ENCODE measurements at places on chromosomes 2 and 18.
A peak's percentile ranks its signal among the peaks of the same experiment; 100 is the strongest.

GRCh38 chr2:240333985-240334384, 101.5 kb upstream of the GPC1 start:
- DNase-seq: no peak

DNA sequence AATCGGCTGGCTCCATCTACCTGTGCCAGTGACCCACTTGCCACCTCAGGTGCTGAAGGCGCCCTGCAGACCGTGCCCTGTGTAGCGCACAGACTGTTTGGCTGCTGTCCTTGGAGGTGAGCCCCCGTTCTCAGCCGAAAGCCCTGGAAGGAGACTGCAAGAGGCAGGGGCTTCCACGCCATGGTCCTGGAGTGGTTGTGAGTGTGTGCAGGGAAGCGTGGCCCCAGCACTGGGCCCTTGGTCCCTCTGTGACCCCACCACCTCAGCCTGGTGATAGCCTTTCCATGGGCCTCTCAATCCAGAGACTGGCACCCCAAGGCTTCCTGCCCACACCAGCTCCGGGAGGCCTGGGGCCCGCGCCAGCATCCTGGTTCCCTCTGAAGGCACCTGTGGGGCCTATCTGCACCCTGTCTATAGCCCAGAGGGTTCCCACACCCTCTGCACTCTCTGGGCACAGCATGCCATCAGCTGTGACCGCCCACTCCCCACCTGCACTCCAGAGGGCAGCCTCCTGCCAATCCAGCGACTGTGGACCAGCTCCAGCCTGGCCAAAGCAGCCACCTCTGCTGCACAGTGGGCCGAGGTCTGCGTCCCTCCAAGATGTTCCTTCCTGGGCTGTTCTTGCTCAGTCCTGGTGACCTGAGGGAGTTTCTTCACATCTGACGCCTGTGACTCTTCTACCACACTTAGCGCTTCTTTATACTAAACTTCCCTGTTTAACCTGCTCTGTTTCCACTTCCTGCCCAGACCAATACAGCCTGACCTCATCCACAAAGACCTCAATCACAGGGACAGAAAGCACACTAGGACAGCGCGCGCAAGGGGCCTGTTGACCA, 109.5 kb downstream of the EIPR1 start:
- no peak for DNase-seq

DNA sequence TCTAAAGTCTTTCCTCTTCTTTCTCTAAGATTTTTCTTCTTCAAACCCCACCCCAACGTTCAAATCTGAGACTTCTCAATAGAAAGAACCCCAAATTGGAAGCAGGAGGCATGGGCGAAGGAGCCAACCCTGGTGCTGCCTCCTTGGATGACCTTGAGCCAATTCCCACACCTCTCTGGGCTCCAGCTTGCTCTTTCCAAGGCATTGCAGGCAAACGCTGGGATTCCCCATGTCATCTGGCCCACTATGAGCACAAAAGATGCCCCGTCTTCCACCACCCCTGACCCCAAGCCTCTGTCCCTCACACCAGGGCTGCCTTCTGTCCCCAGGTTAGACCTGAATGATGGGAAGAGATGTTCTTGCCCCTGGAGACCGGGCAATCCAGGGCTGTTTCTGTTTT, 57.0 kb downstream of the TTC32 start:
- no peak for DNase-seq

GRCh38 chr2:221758076-221758475, 186.0 kb upstream of the EPHA4 start:
- no peak for DNase-seq

- DNase-seq: peak; percentile 72
Measured at GRCh38 chr2:105746177-105747080, 1.7 kb downstream of the NCK2 start.

GRCh38 chr18:76565238-76566173, 70.5 kb upstream of the ZNF516 start:
- DNase-seq: no peak

DNA sequence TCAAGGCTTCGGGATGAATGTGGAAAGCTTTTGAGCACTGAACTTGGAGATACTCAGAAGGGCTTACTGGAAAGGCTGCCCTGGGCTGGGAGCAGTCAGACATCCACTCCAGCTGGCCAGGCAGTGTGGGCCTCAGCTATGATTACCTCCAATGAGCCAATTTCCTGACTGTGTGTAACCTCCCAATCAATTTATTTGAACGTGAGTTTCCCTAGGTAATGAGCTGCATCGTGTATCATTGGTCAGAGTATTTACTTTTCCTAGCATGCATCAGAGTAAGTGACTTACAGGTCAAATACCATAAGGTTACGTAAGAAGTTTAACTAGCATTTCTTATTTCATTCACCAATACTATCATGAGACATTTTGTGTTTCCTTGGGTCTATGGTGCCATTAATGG, 11.0 kb upstream of the CTAGE1 start:
- DNase-seq: no peak

- peak; percentile 30 for DNase-seq
Measured at GRCh38 chr2:27049422-27050280, 1.8 kb upstream of the AGBL5 start.

DNA sequence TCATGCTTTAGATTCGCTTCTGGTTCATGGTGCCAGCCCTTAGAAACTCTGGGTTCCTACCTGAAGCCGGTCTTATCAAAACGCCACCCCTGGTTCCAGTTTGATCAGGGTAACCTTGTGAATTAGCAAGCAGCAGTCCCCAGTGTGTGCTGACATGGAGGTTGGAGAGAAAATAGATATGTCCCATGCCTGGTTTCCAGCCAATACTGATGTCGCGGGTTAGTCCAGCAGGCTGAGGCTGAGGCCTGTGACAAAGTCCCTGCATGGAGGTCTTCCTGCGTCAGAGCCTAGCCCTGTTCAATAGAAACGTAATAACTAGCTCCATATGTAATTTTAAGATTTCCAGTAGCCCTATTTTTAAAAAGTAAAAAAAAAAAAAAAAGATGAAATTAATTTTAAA, 28.2 kb downstream of the LPIN1 start:
- DNase-seq: no peak

DNA sequence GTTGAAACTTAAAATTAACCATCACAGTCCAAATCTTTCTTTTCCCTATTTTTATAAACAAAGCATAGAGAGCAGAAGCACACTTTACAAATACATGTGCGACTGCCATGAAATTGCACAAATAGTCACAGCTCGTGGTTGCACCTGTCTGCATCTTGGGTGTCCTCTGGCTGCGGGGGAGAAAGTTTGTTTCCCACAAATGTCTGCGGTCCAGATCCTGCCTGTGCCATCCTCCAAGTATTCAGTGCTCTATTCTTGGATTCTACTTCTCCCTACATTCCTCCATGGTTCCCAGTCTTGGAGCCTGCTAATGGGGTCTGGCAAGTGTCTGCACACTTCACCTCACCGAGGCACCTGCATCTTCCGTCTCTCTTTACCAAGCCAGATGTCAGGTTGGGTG, 52.2 kb downstream of the SMIM21 start:
- DNase-seq: no peak

- no peak for DNase-seq
Measured at GRCh38 chr18:67425672-67426071, 90.8 kb downstream of the DSEL start.

DNA sequence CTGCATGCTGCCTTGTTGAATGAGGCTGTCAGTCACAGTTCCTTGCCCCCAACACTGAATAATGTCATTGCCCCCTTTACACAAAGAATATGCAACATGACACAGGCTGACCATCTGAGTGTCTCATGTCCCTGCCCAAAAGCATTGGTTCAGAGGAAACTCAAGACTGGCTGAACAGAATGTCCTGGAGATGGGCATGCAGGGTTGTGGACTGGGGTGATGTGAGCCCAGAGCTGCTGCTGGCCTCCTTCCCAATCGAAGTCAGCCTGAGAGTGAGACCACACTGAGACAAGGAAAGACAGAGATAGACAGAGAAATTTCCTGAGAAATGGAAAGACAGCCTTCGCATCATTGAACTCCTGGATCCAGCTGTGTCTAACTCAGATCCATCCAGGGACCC, 110.1 kb downstream of the PID1 start:
- no peak for DNase-seq

- DNase-seq: no peak
Measured at GRCh38 chr2:233453111-233453915, 99.0 kb downstream of the DGKD start.

DNA sequence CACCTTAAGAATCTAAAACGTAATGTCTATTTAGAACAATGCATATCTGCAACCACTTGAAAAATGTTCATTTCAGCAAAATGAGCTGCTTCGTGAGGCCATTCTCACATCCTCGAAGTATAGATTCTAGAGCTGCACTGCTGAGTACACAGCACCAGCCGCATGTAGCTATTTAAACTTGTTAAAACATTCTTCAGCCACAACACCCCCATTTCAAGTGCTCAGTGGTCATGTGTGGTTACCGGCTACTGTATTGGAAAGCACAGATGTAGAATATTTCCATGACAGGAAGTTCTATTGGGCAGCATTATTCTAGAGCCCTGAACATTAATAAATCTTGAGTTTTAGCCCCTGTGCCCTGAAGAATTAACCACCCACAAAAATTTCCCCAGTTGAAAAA, 35.0 kb downstream of the SUMO1 start:
- DNase-seq: no peak

GRCh38 chr2:204914708-204915107, 369.4 kb downstream of the PARD3B start:
- no peak for DNase-seq

- no peak for DNase-seq
Measured at GRCh38 chr18:28248653-28249052, 71.7 kb upstream of the CDH2 start.
